Mammary epithelial cell (primary cell): ENCODE measurements at places on chromosomes 11 and 22. TPM values are rescaled to one million over a fixed set of nuclear protein-coding genes. Genes with fewer than 3 reads are reported as not detected.

Gene CXCR5
- total RNA-seq: not detected in 2 replicates

Gene MIEF1
- total RNA-seq: 36.9 and 44.6 TPM in 2 replicates

Gene PPP6R3
- 90.5 and 94.3 TPM in 2 replicates for total RNA-seq

Gene FGF19
- total RNA-seq: 0.35 and 2.8 TPM in 2 replicates

Gene CENPM
- total RNA-seq: 0.50 TPM

Gene PKNOX2
- 0.16 and 0.37 TPM in 2 replicates for total RNA-seq

Gene UBQLNL
- total RNA-seq: not detected

Gene KCNC1
- not detected for total RNA-seq

Gene MRPL49
- total RNA-seq: 54.7 TPM

Gene ACR
- total RNA-seq: not detected

Gene NRXN2
- 18.8 TPM for total RNA-seq

Gene C22orf31
- not detected for total RNA-seq

Gene OR56A1
- not detected in 2 replicates for total RNA-seq

Gene CRYBB3
- total RNA-seq: not detected in 2 replicates

Gene C11orf16
- total RNA-seq: not detected

Gene MMP12
- not detected in 2 replicates for total RNA-seq

Gene APOC3
- not detected for total RNA-seq

Gene MS4A3
- not detected for total RNA-seq

Gene ZNF143
- 19.5 TPM for total RNA-seq

Gene HTR3A
- total RNA-seq: not detected in 2 replicates

Gene C11orf87
- total RNA-seq: not detected in 2 replicates

Gene OR6X1
- total RNA-seq: not detected in 2 replicates

Gene MYBPC3
- not detected for total RNA-seq

Gene OR5D18
- not detected for total RNA-seq

Gene SUSD2
- 1.0 TPM for total RNA-seq

Gene AKIP1
- total RNA-seq: 35.2 and 50.2 TPM in 2 replicates
